Activated CD4-positive, alpha-beta T cell treated with anti-CD3 and anti-CD28 coated beads for 4 hours (primary cell): ENCODE measurements at places on chromosomes 5 and 9.

- DNase-seq = no peak
Observed at GRCh38 chr5:96538808-96539250, 105.8 kb upstream of the PCSK1 start.

DNA sequence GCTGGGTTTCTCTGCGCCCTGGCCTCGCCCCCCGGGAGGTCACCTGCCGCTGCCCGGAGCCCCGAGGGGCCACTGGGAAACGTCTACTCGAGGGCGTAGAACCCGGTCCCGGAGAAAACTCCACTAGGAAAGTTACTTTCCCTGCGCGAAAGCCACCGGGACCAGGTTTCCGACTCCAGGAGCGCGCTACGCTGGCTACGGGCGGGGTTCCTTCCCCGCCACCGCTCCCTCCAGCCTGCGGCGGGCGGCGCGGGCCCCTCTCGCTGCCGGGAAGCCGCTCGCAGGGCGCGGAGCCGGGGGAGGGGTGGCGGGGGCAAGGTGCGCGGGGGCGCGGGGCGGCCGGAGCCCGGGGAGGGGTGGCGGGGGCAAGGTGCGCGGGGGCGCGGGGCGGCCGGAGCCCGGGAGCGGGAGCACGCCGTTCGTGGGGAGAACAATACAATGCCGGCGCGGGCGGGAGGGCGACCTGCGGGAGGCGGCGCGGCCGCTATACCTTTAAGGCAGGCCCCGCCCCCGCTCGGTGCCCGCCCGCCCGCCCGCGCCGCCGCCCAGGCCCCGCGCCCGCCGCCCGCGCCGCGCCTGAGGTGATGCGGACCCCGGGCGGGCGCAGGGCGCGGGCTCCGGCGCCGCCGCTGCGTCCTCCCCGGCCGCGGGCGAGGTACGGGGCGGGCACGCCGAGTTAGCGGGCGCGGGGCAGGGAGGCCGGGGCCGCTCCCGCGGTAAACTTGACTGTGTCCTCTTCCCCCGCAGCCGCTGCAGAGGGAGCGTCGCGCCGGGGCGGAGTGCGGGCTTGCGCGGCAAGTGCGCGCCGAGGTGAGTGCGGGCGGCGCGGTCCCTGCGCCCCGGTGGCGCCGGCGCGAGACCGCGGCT is 278.1 kb downstream of the AOPEP start:
- no peak for DNase-seq

GRCh38 chr5:5044247-5044840 is 95.8 kb upstream of the ADAMTS16 start:
- DNase-seq = no peak

DNA sequence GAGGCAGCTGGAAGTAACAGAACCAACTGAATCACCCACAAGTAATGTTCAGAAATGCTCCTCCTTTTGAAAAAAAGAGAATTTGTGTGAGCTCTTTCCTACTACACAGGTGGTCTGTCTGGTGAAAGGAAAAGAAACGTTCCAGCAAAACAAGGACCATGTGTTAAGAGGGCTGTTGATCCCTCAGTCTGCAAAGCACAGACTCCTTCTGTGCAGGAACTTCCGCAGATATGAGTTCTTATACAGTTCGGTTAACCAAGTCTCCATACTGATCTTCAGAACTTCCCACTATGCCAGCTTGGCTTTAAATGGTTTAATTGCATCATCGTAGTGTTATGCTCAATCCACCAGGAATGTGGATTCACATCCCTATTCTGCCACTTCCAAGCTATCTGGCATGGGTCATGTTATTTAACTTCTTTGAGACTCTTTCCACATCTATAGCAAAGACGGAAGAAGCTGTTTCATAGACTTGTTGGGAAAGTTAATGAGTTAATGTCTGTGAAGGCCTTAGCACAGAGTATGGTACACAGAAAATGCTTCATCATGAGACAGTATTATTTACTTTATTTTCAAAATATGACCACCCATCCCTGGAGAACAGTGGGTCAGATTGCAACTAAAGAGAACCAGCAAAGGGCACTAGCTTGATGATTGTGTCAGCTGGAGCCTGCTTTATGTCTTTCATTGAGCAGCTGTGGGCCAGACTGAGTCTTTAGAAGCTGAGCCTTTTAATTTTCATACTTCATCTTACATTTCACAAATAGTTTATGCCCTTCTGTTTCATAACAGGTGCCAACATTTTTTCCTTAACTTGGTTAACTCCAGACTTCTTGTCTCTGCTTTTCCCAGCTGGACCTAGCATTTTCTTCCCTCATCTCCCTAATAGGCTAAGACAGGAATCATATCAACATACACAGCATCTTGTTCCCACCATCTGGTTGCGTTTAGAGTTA is 89.9 kb downstream of the MAMDC2 start:
- DNase-seq = no peak

- DNase-seq = no peak
Observed at GRCh38 chr5:177372910-177373309, 11.3 kb upstream of the SLC34A1 start.

DNA sequence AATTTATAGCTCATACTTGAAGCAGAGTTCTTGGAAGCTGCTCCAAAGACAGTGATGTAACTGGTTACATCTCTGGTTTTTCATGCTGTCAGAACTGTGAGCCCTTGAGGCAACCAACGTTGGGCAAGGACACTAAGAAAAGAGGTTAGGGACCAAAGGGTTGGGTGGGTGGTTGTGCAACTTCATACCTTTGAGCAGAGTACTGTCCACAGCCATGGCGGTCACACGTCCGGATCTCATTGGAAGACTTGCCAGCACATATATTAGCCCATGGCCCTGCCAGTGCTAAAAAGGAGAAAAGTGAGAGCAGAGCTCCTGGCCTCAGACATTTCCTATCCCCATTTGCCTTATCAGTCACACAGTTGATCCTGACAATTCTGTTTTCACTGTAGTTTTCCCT is 2.1 kb downstream of the LECT2 start:
- no peak for DNase-seq

GRCh38 chr5:54691656-54692055 is 174.1 kb downstream of the SNX18 start:
- DNase-seq = no peak

DNA sequence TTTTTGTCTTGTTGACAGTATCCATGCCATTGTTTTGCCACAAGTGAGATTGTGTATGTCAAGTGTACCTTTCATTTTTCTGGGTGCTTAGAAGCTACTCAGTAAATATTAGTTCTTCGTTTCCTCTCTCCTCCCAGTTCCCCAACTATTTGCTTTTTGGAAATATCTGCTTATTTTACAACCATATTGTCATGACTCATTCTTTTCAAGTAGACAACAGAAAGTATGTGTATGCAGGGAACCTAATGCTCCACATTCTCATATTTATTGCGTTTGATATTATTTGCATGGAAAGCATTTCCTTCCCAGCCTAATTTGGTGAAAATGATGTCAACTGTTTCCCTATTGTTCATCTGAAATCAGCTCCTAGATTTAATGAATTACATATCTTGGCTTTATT is 483.7 kb upstream of the RIOK2 start:
- DNase-seq = no peak

GRCh38 chr5:144183254-144183889 is 12.7 kb downstream of the KCTD16 start:
- DNase-seq = no peak

GRCh38 chr5:149002053-149002452 is 60.8 kb downstream of the SH3TC2 start:
- no peak for DNase-seq

DNA sequence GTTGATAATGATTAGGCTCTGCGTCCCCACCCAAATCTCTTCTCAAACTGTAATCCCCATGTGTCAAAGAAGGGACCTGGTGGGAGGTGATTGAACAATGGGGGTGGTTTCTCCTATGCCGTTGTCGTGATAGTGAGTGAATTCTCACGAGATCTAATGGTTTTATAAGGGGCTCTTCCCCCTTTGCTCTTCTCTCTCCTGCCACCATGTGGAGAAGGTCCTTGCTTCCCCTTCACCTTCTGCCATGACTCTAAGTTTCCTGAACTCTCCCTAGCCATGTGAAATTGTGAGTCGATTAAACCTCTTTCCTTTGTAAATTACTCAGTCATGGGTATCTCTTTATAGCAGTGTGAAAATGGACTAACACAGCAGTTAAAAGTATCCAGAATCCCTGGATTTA is 715.2 kb upstream of the DMAC1 start:
- no peak for DNase-seq

- no peak for DNase-seq
Observed at GRCh38 chr5:177435847-177436536, 9.5 kb downstream of the GRK6 start.

GRCh38 chr5:54469622-54470021 is 14.1 kb downstream of the HSPB3 start:
- DNase-seq = no peak

DNA sequence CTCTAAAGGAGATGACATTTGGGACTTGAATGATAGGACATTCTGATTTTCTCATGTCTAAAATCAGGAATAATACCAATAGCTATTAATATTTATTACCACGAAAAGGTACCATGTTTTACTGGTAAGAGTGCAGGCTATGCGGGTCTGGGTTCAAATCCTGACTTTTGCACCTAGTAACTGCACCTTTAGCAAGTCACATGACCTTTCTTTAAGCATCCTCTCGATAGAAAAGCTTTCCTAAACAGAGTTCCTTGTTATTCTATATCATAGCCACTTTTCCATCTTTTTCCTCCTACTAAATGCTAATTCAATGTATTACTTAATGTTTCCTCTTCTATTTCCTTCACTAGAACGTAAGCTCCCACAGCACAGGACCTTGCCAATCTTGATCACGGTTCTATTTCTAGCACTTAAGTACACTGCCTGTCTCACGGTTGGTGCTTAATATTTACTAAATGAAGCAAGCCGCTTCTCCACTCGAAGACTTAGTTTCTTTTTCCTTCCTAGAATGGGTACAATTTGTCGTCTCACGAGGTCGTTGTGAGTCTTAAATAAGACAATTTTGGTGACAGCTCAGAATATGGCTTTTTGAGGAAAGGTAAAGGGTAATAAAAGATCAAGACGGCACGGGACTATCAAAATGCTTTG is 816 bp downstream of the RBM18 start:
- DNase-seq = no peak

- no peak for DNase-seq
Observed at GRCh38 chr5:73367650-73368049, 80.9 kb downstream of the FOXD1 start.

- no peak for DNase-seq
Observed at GRCh38 chr5:14838396-14839319, 32.9 kb downstream of the ANKH start.

DNA sequence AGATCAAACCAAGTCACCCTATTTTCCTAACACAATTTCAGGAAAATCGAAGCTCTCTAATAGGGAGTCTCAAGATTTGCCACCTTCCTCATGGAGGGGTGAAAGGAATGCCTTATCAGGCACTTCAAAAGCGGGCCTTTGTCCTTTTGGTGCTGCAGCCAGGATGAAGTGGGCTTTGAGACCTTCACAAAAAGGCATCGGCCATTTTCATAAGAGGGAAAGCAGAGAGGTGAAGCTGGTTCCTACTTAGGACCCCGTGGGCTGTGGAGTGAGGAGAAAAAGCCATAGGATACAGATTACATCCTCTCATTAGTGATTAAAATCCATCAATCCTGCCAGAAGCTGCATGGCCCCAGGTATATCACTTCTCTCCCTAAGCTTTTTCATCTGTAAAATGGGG is 859 bp downstream of the CDKN2AIPNL start:
- no peak for DNase-seq

DNA sequence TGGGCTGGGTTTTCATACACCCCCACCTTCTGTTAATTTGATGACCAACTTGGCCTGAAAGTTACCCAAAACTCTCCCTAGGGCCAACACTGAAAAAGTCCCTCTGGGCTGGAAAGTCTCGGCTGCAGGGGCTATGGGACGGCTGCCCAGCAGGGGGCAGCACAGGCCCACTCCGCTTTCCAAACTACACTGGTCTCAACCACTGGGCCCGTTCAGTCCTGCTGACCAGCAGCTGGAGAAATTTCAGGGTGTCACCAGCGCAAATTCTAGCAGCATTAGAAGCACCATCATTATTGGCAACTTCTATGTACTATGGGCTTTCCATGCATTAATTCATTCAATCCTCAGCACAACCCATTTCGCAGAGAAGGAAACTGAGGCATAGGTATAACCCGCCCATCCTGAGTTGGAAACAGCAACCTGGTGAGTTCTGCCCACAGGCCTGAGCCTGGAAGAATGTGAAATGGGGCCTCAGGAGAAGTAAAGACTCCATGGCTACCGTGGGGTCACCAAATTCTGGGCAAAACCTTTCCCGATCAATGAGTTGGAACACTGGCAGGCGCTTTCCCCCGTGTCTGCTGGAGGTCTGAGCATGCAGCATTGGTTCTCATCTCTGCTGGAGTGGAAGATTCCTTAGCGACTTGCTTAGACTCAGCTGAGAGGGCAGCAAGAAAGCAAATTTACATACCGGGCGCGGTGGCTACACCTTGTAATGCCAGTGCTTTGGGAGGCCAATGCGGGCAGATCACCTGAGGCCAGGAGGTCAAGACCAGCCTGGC is 9.7 kb downstream of the ORM2 start:
- peak; percentile 47 for DNase-seq

DNA sequence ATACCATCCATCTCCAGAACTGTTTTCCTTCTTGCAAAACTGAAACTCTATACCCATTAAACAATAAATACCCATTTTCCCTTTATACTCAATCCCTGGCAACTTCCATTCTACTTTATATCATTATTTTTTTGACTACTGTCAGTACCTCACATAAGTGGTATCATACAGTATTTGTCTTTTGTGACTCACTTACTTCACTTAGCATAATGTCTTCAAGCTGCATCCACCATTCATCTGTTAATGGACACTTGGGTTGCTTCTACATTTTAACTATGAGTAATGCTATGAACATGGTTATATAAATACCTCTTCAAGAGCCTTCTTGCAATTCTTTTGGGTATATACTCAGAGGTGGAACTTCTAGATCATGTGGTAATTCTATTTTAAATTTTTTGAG is 11.6 kb upstream of the TYRP1 start:
- DNase-seq = no peak

GRCh38 chr9:35664531-35665470 is at the start of gene ARHGEF39:
Gene ARHGEF39, minus strand, starts transcription at chr9:35665195. Its CDS starts 26 bp downstream, at chr9:35665169.
- peak; percentile 57 for DNase-seq

DNA sequence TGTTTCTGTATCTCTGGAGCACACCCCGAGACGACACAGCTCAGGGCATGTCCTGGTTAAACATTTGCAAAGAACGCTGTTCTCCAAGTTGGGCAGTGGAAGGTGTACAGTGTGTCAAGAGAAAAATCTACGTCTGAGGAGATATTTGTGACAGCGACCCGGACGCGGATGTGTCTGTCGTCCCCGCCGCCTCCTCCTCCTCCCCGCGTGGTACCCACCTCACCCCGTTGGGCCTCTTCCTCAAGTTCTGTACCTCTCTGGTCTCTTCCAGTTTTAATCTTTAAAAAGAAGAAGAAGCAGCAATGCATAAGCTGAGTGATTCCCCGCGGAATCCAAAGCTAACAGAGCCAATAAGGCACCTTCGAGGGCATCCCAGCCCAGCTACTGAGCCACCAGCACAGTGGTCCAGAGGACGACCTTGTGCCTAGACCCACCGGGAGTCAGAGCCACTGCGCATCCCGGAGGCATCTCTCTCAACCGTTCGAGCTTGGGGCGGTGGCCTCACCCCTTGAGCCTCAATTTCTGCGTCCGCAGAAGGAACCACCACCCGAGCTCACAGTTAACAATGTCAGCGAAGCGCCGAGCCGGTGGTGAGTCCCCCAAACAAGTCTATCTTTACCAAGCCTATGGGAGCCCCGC is 467 bp downstream of the C9orf78 start:
- DNase-seq = peak; percentile 53
